DMS79 (cell line): ENCODE measurements at places on chromosomes 11 and 22.
A peak's percentile ranks its signal among the peaks of the same experiment; 100 is the strongest.

- no peak for DNase-seq
These were observed 177.2 kb downstream of the INSC start for GRCh38 chr11:15291885-15292284.

DNA sequence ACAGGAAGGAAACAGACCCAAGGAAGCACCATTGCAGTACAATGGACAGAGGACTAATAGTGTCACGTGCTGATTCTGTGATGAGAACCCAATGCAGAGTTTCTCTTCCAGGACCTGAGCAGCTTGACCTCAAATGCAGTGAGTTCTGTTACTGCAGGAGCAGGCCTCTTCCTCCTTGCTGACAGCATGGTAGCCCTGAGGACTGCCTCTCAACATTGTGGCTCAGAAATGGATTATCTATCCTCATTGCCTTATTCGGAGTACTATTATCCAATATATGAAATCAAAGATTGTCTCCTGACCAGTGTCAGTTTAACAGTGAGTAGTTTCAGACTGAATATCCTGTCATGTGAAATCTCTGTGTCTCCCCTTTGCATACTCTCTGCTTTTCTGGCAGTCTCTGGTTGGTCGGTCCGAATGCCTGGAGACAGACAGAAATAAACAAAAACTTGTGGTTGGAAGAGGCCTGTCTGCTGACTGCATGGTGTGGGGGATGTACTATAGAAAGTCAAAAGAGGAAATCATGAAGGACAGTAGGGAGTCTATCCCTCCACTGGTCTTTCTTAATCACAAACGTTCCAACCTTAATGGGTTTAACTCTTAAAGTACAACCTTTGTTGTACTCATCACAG, 6.9 kb upstream of the MS4A14 start:
- DNase-seq = no peak

GRCh38 chr11:45880772-45881570, 4.5 kb upstream of the MAPK8IP1 start:
- DNase-seq = no peak

DNA sequence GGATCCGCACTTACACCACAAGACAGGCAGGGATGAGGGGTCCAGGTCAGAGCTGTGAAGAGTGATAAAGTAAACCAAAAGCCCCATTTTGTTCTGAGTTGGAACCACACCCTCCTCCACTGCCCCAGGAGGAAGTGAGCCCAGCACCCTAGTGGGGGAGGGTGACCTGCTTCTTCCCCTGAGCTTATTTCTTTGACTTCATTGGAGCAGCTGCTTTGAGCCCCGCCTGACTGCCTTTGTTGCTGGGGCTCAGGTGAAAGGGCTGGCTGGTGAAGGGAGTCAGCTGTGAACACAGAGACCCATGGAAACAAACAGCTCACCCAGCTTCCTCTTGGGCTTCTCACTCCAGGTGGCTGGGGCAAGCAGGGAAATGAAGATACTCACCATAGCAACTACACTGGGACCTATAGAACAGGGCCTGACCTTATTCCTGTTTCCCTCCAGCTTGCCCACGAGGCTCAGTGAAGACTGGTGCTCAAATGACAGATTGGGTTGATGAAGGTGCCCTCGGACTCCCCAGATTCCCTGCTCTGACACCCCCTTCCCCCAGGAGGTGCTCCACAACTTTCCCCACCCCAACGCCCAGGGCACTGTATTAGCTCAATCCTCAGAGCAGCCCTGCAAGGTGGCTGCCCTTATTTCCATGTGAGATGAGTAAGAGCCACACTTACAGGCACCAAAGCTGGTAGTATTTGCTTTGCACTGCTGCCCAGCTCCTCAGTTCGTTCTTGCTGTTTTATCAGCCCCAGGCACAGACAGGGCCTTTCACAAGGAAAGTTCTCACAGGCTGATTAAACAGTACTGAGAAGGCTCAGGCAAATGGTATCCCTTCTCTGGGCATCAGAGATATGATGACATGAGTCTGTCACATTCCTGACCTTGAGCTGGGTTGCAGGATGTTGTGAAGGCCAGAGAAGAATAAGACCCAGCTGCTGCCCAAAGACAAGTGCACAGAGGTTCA, 2.4 kb downstream of the UCP2 start:
- DNase-seq = no peak

DNA sequence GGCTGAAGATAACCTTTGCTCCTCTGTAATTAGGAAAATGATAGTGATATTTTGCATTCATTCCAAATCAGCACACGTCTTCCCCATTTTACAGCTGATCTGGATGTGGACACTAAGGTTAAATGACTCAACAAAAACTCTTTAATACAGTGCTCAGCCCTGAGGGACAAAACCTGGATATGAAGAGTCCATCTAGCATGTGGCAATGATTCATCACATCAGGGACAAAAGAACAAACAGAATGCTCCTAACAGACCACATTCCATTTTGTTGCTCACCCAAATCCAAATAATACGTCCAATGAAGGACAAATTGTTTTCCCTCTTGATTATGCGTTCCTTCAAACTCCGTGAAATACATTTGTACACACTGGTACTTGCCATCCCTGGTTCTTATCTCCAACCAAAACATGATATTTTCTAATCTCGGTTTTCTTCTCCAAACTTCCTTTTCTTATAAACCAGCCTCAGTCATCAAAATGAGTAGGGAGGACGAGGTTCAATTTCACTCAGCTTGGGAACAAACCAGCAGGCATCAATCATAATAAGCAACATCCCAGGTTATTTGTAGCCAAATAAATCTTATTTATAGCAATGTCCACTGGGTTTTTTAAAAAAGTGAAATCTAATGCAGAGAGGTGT, 53.7 kb upstream of the MTMR2 start:
- DNase-seq = no peak

GRCh38 chr11:134987822-134988221, 575.8 kb upstream of the B3GAT1 start:
- DNase-seq = no peak

GRCh38 chr11:365831-366230, 3.5 kb upstream of the B4GALNT4 start:
- no peak for DNase-seq

- DNase-seq = peak; percentile 14
These were observed 38.4 kb downstream of the RPL27A start for GRCh38 chr11:8720868-8721608.

GRCh38 chr11:66568124-66568916, at the start of gene CTSF:
CTSF (minus strand) TSS chr11:66568606; CDS start chr11:66568486, 120 bp downstream.
- peak; percentile 36 for DNase-seq

GRCh38 chr11:45708887-45709663, 43.7 kb upstream of the CHST1 start:
- DNase-seq = no peak

- DNase-seq = no peak
These were observed 1.8 kb upstream of the AIFM3 start for GRCh38 chr22:20965104-20965887.

- peak; percentile 58 for DNase-seq
These were observed 143.2 kb downstream of the BBOX1 start for GRCh38 chr11:27183672-27184457.

GRCh38 chr11:100687054-100687629, at the start of gene ARHGAP42:
ARHGAP42 (plus strand) TSS chr11:100687288; CDS start chr11:100687679, 391 bp downstream.
- DNase-seq = no peak

- DNase-seq = no peak
These were observed 16.1 kb upstream of the MS4A7 start for GRCh38 chr11:60362241-60362640.

- DNase-seq = no peak
These were observed 55.1 kb downstream of the MTMR3 start for GRCh38 chr22:29937940-29938693.

DNA sequence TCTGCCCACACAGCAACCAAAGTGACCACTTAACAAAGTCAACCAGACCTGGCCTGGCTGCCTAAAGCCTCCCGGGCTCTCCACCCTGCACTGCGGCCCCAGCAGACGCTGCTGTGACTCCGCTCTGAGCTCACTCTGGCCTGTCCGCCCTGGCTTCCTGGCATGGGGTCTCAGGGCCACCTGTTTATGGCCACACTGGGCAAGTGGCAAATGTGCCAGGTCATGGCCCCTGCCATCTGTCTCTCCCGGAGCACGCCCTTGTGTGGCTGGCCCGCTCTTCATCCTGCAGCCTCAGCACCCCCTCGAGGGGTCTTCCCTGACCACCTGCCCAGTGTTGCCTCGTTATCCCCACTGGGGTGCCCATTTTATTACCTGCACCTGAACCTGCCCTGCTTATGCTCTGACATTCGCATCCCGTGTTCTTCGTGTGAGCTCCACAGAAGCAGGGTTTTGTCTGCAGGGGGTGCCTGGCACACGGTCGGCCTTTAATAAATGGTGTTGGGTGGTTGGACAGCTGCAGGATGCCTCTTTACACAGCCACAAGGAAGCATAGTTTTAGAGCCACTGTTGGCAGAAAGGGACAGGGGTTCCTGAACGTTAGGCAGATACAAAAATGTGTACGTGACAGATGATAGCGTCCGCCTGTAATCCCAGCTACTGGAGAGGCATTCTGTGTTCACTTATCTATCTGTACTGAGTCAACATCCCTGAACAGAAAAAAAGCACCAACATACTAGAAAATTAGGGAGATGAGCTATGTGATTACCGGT, 785.6 kb downstream of the TBC1D22A start:
- DNase-seq = no peak

DNA sequence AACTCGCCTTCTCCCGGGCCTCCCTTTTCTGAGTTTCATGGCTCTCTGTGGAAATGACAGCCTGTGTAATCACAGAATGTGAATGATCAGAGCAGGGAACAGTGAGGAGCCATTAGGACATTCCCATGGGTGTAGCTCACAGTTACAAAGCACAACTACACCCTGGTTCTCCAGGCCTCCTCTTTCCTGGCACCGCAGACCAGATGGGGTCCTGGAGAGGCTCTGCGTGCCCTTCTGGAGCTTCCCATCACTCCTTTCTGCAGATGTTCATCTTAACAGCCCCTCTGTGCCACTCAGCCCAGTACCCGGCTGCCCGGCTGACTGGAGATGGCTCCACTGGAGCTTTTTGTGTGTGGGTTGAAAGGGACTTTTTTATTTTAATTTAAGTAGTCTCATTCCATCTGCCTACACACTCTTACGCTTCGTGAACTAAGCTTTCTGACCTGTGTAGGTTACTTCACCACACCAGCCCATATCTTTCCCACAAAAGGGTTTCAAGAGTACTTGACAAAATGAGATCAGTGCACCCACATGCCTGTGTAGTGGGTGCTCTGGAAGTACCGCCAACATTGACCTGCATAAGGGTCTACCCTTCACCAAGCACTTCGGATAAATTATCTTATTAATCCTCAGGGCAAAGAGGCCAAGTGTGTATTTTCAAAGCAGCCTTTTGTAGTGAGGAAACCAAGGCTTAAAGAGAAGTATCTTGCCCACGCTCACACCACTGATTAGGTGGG, 29.8 kb downstream of the SREBF2 start:
- DNase-seq = peak; percentile 90

DNA sequence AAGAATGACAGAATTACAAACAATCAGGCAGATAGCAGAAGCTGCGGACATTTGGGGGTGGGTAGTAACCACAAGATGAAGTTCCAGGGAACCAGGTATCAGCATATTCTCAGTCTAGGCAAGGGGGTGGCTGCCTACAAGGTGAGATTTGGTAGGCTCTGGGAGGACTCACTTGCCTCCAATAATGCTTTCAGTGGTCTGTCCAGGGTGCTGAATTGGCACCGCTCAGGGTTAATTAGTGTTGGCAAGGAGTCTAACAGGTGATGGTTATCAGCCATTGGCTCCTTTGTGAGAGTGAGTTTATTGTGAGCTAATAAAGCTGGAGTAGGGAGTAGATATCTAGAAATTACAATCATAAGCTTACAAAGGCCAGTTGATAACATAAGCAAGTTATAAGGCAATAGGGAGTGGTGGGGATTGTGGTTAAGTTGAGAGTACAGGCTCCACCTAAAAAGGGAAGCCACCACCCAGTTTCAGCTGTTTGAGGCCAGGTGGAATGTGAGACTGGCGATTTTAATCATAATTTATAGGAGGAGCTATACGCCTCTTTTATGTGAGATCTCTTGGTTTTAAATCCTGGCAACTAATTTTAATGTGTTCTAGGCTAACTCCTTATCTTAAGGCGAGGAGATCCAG, 320.5 kb downstream of the MIAT start:
- no peak for DNase-seq

DNA sequence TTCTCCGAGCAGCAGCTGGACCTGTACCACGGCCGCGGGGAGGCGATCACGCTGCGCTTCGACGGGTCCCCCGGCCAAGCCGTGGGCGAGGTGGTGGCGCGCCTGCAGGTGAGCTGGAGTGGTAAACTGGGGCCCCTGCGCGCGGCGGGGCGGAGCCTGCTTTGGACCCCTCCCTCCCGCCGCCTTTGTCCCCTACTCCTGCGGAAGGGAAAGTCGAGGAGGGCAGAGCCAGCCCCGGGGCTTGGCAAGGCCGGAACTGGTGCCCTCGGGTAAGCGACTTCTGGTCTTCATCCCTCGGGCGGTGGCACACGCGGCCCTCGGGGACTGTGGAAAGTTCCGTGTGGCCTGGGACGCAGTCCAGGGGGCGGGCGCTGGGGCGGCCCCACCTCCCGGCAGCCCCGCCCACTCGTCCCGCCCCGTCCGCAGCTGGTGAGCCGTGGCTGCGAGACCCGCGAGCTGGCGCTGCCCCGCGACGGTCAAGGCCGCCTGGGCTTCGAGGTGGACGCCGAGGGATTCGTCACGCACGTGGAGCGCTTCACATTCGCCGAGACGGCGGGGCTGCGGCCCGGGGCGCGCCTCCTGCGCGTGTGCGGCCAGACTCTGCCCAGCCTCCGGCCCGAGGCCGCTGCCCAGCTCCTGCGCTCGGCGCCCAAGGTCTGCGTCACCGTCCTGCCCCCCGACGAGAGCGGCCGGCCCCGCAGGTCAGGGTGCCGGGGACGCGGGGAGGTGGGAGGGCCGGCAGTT, 9.2 kb downstream of the SIPA1 start:
- no peak for DNase-seq

GRCh38 chr11:133942577-133942976, 14.2 kb downstream of the IGSF9B start:
- DNase-seq = no peak

DNA sequence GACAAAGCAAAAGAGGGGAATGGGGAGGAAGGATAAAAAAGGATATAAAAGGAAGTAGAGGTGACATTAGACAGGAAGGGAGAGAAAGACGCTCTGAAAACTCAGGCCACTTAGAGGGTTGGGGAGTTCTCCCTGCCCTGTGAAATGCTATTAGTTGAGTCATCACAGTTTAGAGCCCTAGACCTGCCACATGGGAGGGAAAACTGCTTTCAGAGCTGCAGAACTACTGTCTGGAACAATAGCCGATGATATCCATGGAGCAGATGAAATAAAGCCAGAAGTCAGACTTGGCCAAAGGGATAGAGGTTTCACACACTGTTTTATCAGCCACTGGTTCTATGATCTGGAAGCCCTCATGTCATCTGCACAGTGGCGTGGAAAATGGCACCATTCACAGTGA, 157.9 kb downstream of the NCAM1 start:
- DNase-seq = no peak

GRCh38 chr11:58628446-58628845, 6.0 kb downstream of the CNTF start:
- DNase-seq = no peak
